ENCODE measurements at places on chromosomes 7 and 10. TPM values are rescaled to one million over a fixed set of nuclear protein-coding genes. Genes with fewer than 3 reads are reported as not detected.

GRCh38 chr7:158830211-158830723 lies 958 bp upstream of the ESYT2 start:
- peaks cover 10% of the 10 kb centered on the region for H3K4me1 ChIP-seq
- peaks cover 2% of the 10 kb centered on the region for H3K27me3 ChIP-seq
- H3K36me3 ChIP-seq, result peaks cover 4% of the 10 kb centered on the region
- H3K27ac ChIP-seq, result peak overlapping the region; percentile 96

OPALIN gene
- polyA plus RNA-seq, result not detected

CSGALNACT2 gene
- 22.5 TPM for polyA plus RNA-seq

GRCh38 chr10:97683556-97684367 lies 3.3 kb downstream of the AVPI1 start:
- no peaks in the 10 kb centered on the region for H3K27me3 ChIP-seq
- DNase-seq, result peak; percentile 26
- peak overlapping the region; percentile 36 for H3K27ac ChIP-seq

- peaks cover 8% of the 10 kb centered on the region for H3K4me1 ChIP-seq
- DNase-seq, result peak; percentile 77
Measured at GRCh38 chr7:98387131-98387530, 13.8 kb downstream of the BAIAP2L1 start.

- peaks cover 32% of the 10 kb centered on the region for H3K27me3 ChIP-seq
- H3K36me3 ChIP-seq, result no peaks in the 10 kb centered on the region
- no peak overlapping the region for H3K4me3 ChIP-seq
- H3K4me1 ChIP-seq, result peaks cover 11% of the 10 kb centered on the region
- no peak for DNase-seq
- H3K27ac ChIP-seq, result no peak overlapping the region
Measured at GRCh38 chr10:131251146-131251541, 60.4 kb downstream of the TCERG1L start.

All from muscle of leg (tissue), 16 donors.